SJSA1 (cell line): ENCODE measurements at places on chromosomes 7 and 10.

- DNase-seq = no peak
- H3K4me3 ChIP-seq = no peak overlapping the region
- no peak overlapping the region for H3K27ac ChIP-seq
- no peaks in the 10 kb centered on the region for H3K27me3 ChIP-seq
Measured at GRCh38 chr7:140562926-140563481, 77.6 kb downstream of the DENND2A start.

- no peak overlapping the region for H3K27ac ChIP-seq
- DNase-seq = no peak
- H3K4me3 ChIP-seq = no peak overlapping the region
- no peaks in the 10 kb centered on the region for H3K36me3 ChIP-seq
Measured at GRCh38 chr7:15764851-15765382, 78.4 kb upstream of the MEOX2 start.

GRCh38 chr10:96482815-96483588, 30.7 kb downstream of the TLL2 start:
- H3K4me1 ChIP-seq = peaks cover 7% of the 10 kb centered on the region
- no peak overlapping the region for H3K4me3 ChIP-seq
- no peak for DNase-seq
- H3K27me3 ChIP-seq = peaks cover 32% of the 10 kb centered on the region

DNA sequence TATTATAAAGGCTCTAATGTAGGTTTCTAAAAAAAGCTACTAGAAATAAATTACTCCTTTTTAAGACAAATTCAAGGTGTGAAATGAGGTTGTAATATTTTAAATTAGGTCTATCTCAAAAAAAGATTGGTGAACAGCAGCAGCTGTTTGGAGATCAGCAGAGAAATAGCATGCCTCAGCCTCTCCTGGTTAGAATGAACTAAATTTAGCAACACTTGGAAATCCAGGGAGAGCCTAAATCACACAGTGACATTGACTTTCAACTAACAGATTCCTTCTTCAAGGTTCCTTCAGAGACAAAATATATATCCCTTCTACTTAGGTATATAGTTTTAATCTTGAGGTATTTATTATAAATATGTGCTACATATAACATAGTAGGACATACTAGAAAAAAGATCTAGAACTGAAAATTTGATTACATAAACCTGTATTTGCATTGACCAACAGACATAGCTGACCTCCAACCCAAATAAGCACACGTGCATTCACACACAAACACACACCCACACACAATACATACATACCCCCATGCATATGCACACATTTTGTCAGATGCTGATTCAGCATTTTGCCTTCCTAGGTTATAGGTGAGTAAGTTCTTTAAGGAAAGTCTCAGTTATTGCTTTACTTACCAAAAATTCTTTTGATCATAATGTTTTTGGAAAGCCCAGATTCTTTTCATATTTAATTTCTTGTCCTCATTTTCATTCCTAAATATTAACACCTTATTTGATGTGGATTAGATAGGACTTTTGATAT, 47.3 kb downstream of the DGKB start:
- no peaks in the 10 kb centered on the region for H3K27me3 ChIP-seq
- no peaks in the 10 kb centered on the region for H3K4me1 ChIP-seq
- no peak overlapping the region for H3K4me3 ChIP-seq
- no peak for DNase-seq
- H3K27ac ChIP-seq = no peak overlapping the region
- H3K36me3 ChIP-seq = no peaks in the 10 kb centered on the region

DNA sequence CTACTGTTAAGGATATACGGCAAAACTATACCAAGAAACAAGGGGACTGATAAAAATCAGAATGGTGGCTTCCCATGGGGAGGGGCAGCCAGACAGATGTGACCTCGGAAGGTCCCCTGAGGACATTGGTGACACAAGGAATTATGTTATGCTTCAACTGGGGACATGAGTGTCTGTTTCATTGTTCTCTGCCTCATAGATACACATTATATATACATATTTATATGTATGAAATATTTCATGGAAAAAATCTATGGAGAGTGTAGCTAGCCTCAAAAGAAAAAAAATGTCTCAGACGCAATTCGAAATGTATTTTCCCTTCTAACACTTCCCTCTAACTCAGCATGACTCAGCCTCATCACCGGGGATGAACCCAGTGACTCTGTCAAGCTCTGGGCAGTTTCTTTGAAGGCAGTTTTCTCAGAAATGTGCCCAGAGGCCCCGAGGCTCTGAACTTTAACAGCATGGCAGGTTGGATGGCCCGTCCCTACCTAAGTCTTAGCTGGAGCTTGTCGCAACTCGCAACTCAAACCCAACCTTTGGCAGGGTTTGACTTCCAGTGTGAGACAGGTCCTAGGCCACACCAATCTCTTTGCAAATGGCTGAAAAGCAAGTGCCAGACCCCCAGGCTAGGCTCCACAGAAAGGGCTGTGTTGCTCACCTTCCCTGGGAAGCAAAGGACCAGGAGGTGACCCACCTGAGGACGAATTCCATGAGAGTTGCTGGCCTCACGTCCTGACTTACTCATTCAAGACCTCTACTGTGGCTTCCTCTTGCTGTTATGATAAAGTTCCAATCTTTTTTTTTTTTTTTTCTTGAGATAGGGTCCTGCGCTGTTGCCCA, 86.9 kb downstream of the CARD11 start:
- H3K4me3 ChIP-seq = no peak overlapping the region
- H3K4me1 ChIP-seq = peaks cover 11% of the 10 kb centered on the region
- no peaks in the 10 kb centered on the region for H3K36me3 ChIP-seq
- DNase-seq = peak; percentile 41
- H3K27ac ChIP-seq = 0 out of 2 replicates have a peak overlapping the region, but pooled peaks have one; percentile 6
- H3K27me3 ChIP-seq = no peaks in the 10 kb centered on the region
